ENCODE measurements at places on chromosomes 7 and 10. TPM values are rescaled to one million over a fixed set of nuclear protein-coding genes. Genes with fewer than 3 reads are reported as not detected.
A peak's percentile ranks its signal among the peaks of the same experiment; 100 is the strongest.

DNA sequence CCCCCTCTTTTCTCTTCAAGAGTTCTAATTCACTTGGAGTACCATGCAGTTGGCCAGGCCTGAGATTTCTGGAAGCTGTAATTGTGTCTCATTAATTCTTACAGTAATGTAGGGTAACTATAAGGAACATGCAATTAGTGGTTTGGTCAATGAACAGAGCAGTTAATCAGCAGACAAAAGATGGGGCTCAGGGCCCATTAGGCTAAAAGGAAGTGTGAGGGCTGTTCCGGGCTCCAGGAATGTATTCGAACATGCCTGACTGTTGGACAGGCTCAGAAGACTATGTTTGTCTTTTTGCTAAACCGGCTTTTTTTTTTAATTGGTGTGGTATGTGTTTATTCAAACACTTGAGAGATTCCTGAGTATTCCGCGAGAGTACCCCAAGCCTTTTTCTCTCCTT is 42.5 kb upstream of the FZD8 start:
- no peak for DNase-seq

DNA sequence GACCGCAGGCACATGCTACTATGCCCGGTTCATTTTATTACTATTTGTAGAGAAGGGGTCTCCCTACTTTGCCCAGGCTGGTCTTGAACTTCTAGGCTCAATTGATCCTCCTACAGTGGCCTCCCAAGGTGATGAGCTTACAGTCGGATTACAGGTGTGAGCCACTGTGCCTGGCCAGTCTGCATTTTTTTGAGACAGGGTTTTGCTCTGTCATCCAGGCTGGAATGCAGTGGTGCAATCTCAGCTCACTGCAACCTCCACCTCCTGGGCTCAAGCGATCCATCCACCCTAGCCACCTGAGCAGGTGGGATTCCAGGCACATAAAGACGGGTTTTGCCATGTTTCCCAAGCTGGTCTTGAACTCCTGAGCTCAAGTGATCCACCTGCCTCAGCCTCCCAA is 2.3 kb upstream of the H2BK1 start:
- DNase-seq = no peak

DNA sequence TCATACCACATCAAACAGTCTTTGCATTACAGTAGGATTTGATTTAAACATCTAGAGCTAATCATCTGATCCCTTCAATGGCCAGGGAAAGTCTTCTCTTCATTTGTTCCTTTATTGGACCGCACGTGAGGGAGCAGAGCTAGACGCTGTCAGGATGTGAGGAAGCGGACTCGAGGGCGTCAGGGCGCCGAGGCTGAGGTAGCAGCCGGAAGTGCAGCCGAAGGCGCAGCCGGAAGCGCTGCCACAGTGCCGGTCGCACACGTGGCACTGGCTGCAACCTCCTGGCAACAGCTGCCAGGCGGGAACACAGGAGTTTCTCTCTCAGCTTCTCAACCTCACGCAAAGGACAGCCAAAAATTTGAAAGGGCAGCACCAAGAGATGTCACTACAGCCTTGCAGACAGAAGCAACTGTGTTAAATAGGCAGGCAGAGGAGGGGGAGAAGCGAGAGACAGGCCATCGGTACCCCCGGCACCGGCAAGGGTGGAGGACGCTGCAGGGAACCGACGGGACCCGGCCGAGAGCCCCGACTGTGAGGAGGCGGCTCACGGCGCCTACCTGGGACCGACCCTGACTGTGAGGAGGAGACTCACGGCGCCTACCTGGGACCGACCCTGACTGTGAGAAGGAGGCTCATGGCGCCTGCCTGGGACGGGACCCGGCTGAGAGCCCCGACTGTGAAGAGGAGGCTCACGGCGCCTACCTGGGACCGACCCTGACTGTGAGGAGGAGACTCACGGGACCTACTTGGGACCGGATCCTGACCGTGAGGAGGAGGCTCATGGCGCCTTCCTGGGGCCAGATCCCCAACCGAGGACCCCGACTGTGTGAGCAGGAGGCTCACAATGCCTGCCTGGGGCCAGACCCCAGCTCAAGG is 32.3 kb downstream of the VIPR2 start:
- DNase-seq = no peak

DNA sequence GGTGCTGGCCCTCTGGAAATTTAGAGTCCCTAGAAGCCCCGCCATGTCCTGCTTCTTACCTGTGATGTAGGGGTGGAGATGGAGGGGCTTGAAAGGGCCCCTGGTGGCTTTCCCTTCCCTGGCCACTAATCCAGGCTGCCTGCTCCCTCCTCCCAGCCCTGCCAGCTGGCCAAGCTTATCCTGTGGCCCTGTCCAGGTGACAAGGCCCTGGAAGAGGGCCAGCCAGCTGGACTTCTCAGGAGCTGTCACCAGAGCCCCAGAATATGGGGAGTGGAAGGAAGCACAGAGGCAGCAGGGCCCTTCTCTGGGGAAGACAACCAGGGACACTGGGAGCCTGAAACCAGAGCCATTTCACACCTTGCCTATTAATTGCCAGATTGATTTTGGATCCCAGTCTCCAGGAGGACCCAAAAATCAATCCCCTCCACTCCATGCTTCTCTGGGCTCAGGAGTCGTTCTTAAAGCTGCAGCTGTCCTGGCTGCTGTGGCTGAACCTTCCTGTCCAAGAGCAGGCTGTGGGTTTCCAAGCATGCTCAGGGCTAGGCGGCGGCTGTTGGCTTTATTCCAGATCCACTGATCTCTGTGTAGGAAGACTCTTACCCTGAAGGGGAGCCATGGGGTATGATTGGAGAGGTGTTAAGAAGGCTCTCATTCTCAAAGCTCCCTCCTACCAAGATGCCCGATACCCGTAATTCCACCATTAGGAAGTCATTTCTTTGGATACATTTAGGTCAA is 52.6 kb upstream of the PCBD1 start:
- DNase-seq = no peak

- DNase-seq = no peak
Measured at GRCh38 chr10:131556897-131557495, 245.5 kb upstream of the TCERG1L start.

DNA sequence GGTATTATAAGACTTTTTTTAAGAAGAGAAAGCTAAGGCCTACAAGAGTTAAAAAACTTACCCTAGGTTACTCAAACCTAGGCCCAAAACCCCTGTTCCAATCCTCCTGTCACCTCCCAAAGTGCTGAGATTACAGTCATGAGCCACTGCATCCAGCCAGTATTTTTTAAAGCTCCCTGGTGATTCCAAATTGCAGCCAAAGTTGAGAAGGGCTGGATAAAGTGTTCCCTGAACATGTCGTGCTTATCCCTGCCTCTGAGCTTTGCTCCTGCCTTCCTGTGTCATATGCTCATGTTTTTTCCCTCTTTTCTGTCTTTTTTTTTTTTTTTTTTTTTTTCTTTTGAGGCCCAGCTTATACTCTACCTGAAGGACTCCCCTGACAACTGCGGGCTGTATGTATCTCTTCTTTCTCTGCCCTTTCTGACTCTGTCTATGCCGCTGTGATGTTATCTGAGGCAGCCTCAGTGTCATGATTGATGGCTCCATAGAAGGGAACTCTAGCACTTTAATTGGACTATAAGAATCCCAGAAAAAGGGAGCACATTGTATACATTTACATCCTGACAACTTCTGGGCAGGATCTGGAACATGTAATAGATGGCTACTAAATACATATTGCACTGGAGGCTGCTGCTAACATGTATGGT is 8.0 kb downstream of the AKR1B10 start:
- DNase-seq = no peak

- no peak for DNase-seq
Measured at GRCh38 chr7:954330-955238, at the start of gene ADAP1. Gene ADAP1 (minus strand): TSS chr7:954680. CDS start chr7:954477, 203 bp downstream.

DNA sequence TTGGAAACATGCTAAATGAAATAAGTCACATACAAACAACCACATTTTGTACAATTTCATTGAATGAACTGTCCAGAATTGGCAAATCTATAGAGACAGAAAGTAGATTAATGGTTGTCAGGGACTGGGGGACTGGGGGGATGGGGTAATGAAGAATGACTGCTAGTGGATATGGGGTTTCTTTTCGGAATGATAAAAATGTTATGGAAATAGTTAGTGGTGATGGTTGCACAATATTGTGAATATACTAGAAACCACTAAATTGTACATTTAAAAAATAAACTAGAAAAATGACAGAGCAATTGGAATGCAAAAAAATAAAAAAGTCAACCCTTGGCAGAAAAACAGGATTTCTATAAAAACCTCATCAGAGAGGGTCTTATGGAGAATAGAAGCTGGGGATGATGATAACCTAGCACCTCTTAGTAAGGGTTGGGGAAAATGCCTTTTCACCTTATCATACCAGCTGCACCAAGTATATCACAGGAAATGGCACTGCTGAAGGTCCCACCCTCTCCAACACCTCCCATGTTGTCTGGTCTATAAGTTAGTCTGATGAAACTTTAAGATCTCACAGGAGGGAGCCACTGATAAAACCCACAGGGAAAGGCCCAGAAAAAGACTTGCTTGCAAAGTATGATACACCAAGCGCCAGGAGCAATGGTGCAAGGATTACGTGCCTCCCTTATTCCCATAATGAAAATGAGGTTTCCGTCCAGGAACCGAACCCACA is 23.1 kb upstream of the JAZF1 start:
- DNase-seq = no peak

GRCh38 chr10:63707254-63707910 is 186.2 kb downstream of the REEP3 start:
- no peak for DNase-seq

- no peak for DNase-seq
Measured at GRCh38 chr10:119254335-119254734, 47.0 kb downstream of the GRK5 start.

GRCh38 chr10:124674768-124675222 is 69.4 kb downstream of the FAM53B start:
- DNase-seq = no peak

DNA sequence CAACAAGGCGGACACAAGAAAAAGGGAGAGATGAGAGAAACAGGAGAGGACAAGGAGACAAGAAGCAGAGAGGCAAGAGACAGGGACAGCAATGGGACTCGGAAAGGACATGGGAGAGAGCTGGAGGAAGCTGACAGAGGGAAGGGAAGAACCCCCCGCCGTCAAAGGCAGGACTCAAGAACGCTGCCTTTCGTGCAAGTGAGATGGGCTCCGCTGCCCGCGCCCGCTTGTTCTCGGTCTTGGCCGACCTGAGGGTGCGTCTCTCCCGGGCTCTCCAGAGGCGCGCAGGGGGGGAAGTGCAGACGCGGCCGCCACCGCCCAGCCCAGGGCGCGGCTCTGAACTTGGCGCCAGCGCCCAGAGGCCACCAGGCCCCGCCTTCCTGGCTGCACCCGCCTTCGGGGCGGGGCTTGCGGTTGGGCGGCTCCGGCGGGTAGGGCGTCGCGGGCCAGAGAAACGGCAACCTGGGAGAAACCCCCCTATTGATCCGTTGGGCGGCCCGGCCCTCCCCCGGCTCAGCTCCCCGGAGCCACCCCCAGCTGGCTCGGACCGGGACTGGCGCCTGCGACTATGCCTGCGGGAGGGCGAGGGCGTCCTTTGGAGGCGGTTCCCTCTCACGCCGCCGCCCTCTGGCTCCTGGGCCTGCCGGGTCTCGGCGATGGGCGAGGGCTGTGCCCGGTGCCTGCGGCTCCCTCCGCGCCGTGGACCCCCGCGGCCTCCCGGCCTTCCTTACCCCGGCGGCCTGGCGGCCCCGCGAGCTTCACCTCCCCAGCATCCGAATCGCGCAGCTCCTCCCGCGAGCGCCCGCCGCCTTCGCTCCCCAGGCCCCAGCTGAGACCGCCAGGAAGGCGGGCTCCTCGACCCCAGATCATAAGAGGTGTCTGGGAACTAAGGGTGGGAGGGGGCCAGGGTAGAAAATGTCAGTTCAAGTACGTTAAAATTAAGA is 2.2 kb upstream of the ANTXRL start:
- peak; percentile 55 for DNase-seq

DNA sequence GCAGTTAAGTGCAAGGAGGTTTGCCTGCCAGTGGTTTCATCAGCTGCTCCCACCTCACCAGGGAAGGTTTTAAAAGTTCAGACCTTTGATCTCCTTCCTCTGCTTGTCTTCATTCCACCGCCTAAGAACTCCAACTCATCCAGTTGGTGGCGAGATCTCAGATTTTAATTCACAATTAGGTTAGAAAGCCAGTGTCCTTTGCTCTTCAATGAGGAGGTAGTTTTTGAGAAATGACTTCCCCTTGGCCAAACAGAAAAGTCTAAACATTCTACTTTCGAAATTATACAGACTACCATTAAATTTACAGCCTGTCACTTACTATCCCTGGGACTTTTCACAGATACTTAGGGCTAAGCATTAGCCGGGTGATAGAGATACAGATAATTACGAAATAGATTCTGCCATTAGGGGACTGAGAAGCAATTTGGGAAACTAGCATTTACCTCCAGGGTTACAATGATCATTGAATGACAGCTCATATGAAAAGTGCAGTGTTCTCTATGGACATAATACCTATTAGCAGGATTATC is 513.4 kb upstream of the GHITM start:
- no peak for DNase-seq

GRCh38 chr7:44755698-44756627 is 7.3 kb downstream of the ZMIZ2 start:
- no peak for DNase-seq

- no peak for DNase-seq
Measured at GRCh38 chr10:50610368-50610767, 13.4 kb downstream of the SGMS1 start.

DNA sequence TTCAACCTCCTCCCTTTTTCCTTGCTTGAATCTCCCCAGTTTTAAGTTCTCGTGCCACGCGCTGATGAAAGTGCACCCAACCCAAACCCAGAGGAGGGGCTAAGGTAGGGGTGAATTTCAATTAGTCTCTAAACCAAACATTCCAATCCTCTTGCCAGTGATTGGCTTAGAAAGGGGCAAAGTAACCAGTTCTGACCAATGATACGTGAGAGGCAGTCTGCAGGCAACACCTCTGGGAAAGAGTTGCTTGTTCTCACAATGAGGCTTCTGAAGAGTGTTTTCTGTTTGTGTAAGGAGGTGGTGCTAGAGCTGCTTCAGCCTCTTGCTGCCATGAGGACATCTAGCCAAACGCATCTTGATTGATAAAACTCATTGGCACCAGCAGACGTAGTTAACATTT is 21.8 kb downstream of the SLC35G1 start:
- no peak for DNase-seq

DNA sequence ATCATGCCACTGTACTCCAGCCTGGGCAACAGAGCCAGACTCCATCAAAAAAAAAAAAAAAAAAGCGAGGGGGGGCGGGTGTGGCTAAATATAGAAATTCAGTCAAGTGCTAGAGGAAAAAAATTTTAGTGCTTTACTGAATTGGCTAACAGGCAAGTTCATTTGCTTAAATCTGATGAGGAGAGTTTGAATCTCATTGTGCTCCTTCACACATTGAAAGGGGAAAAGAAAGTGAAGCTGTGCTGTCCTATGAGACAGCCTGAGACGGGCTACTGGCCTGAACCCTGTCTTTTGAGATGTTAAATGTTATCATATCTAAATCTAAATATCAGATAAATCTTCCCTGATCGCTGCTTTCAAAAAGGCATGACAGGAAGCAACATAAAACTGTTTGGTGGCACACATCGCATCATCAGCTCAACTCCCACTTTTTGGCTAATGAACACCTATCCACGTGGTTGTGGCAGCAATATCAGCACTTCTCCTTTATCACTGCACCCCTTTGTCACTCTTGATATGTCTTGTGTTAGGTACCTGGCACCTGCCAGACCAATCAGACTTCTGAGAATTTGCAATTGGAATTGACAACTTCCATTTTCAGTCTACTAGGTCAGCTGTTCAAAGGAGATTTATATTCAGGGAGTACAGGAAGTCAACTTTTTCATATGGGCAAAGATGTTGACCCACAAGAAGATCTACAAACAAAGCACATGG is 14.0 kb upstream of the IFIT1B start:
- no peak for DNase-seq

Gene SLC18A3
- total RNA-seq = not detected

Gene ASZ1
- total RNA-seq = not detected

Gene FFAR4
- 6.7 TPM for total RNA-seq

All from omental fat pad (tissue), 4 donors.